ENCODE measurements at places on chromosomes 5 and 9.

DNA sequence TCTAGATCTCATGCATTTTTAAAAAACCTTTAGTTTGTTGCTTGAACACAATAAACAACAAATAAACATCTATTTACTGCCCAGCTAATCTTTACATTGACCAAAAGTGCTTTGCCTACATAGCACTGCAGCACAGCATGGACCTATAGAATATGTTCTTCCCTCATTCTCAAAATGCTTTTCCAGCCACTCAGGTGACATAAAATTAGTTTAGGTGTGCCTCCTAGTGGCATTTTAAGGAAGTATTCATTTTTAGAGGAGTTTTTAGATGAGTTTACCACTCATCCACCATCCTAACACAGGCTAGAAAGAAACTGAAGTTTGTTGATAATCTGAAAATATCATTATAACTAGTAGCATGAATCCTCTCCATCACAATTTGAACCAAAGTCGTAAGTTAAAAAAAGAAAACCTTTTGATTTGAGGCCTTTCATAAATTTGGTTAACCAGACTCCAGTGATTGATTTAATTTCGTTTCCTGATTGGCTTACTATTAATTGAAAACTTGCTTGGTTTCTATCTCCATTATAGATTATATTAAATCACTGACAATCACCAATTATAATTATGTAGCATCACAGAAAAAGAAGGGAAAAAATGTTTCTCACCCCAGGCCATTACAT is 12.6 kb downstream of the PLGRKT start:
- peak; percentile 35 for DNase-seq

GRCh38 chr5:31116466-31117031 is 76.9 kb upstream of the CDH6 start:
- no peak for DNase-seq

GRCh38 chr9:7516376-7516775 is 283.2 kb downstream of the DMAC1 start:
- DNase-seq = no peak

GRCh38 chr9:88322906-88323566 is 65.2 kb upstream of the SPIN1 start:
- peak; percentile 80 for DNase-seq

DNA sequence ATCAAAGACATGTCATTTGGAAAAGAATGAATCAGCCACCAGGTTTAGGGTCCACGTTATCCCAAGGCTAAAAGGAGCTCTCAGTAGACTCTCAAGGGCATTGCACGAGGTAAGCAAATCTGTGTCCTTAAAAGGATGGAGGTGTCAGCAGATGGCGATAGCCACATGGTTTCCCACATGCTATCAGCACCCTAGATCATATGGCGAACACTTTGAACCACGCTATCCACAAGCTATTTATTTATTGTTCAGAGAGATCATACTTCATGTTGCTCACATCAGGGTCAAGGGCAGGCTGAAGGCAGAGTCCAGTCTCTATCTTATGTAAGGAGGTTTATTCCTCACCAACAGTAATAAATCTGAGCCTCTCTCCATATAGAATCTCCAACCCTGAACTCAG is 43.7 kb downstream of the CDH6 start:
- peak; percentile 11 for DNase-seq

GRCh38 chr9:108973895-108974294 is 39.4 kb downstream of the CTNNAL1 start:
- DNase-seq = no peak

GRCh38 chr9:34158362-34158869 is 20.4 kb upstream of the UBAP1 start:
- DNase-seq = peak; percentile 79

DNA sequence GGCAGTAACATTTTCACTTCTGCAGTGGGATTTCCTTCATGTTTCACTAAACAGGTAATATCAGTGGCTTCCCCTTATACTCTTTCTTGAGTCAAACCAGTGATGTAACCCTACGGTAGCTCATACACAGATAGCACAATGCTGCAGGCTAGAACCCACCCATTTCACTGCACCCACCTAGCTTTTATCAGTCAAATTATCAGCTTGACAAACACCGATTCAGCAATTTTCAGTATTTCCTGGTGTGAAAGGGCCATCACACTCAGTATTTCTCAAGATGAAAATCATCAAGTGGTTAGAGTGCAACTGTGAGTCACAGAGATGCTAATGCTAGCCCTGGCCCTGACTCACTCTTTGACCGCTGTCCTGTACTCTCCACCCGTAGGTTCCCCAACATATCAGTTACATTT is 242.3 kb upstream of the PTGER4 start:
- DNase-seq = peak; percentile 86

DNA sequence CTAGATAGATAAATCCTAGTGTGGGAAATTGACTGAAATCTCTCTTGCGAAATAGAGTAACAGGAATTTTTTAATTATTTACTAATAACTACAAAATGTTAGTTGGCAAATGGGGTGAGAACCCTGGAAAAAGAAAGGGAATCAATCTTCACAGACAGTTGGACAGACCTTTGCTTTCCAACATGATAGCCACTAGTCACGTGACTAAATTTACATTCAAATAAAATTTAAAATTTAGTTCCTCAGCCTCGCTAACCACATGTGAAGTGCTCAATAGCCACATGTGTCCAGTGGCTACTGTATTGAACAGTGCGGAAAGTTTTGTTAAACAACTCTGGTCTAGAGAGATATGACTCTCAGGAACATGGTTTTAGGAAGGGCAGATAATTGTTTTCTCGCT is 289.9 kb upstream of the RASA1 start:
- DNase-seq = no peak

DNA sequence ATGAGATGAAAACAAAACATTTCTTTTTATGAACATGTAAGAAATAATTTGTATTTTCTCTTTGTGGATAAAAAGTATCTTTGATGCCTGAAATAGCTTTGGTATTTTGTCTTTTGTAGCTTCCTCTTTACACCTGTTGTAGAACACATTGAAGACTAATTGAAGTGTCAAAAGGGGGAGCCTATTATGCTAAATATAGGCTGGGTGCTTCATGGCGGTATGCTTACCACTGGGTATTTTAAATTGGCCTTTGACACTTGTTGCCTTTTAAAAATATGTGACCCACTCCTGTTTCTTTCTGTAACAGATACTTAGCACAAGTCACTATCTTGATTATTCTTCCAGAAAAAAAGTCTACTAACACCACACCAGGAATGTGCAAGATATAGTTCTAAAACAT is 226.4 kb downstream of the KIAA0825 start:
- no peak for DNase-seq

DNA sequence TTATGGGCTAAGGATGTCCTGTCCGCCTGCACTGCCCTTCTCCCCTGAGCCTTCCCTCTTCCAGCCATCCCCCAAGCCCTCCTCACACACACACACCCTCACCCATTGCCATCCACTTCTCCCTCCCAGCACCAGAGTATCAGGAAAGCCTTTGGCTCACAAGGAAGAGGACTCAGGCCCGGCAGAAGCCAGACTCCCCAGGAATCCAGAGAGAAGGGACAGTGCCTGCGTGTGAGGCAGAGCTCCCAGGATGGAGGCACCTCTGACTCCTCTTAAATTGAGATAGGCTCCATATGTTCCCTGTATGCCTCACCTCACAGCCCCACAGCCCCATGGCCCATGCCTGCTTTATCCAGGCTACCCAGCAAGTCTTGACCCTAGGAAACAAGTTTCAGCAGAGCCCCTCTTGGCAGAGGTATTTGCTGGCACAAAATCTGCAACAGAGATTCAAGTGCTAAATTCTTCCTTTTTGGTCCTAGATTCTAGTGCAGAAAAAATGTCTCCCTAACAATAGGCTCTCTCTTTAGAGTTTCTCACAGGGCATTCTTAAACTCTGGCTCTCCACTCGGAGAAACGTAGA is 761 bp downstream of the IL17B start:
- DNase-seq = no peak

GRCh38 chr5:137090721-137091120 is 408.4 kb downstream of the SPOCK1 start:
- no peak for DNase-seq

- DNase-seq = peak; percentile 54
These were observed 48.4 kb upstream of the GNE start for GRCh38 chr9:36306471-36307306.

- DNase-seq = no peak
These were observed 49.0 kb downstream of the ZNF462 start for GRCh38 chr9:106911951-106912350.

DNA sequence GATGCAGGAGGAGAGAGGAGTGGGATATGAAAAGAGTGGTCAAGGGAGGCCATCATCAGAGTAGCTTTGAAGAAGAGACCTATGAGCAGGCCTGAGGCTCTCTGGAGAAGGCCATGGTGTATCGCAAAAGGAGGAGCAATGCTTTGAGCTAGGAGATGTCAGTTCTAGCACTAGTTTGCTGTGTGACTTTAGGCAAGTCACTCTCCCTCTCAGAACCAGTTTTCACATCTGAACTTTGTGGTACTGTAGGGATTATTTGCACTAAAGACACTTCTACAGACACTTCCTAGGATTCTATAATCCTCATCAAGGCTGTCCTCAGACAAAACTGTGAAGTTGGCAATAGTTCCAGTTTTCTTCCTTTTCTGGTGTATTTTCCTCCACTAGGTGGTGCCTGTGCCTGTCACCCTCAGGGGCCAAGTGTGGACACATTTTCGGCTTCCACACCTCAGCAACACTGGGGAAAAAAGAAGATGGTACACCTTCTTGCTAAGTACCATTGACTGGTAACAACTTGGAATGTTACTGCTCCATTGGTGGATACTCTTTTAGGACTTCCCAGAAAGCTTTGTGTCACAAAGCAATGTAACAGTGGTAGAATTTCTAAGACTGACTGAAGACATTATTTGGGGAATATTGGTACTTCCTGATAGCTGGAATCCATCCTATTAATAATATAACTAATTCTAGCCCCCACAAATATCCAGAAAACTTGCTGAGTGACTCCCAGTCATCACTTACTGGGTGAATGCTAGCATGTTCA is 9.9 kb downstream of the PAPPA start:
- DNase-seq = no peak

DNA sequence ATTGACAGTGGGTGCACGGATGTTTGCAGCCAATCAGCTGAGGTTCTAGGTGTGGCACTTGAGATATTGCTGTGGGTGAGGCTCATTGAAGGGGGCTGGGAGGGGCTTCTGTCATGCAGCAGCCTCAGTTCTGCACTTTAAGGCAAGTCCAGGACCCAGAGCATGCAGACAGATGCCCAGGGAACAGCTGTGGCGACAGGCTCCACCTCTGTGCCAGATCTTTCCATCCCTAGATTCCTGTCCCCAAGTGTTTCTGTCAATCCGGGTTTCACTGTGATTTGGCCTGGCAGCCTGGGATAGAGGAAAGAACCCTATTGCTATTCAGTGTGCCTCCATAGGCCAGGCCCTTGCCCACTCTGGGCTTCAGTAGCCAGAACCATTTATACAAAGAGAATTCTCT is 20.8 kb upstream of the CERCAM start:
- DNase-seq = no peak

DNA sequence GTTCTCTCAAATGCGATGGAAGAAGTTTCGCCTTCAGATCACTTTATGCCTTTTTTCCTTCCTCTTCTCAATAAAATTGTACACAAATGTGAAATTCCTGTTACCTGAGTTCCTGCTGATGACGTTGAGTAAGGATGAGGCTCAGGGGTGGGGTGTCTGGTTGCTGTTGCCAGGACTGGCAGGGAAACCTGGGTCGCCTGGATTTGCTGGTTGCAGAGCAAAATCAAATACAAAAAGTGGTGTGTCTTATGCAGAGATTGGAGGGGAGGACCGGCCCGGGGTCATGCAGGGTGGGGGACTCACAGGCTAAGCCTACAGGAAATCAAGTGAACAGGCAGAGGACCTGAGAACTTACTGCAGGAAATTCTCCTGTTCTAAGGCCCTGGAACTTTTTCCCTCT is 39.2 kb downstream of the ANXA2R start:
- no peak for DNase-seq

DNA sequence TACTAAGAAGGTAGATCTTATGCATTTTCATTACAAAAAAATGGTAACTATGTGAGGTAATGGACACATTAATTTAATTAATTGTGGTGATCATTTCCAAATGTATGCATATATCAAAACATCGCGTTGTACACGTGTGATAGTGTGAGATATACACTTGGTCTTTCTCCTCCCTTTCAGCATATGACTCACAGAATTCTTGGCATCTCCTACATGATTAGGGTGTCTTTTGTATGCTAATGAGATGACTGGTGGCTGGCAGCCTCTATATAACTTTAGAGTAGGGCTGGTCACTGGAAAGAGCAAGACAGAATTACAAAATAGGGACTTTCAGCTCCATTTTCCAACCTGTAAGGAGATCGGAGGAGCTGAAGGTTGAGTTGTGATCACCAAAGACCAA is 1167.6 kb downstream of the CDH12 start:
- peak; percentile 86 for DNase-seq

DNA sequence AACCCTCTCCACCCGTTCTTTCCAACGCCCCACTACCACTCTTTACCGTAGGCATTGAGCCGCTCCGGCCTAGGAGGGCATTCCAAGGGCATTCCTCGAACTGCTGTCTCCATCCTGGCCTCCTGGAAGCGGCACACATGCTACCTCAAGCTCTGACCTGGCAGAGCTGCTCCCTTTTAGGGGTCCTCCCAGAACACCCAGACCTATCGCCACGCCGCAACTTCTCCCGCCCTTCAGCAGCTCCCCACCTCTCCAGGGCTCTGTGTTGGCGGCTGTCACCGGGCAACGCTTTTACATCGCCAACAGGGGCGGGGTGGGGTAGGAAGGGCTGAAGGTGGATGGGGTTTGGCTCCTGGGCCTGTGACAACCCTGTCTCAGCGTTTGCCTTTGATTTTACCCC is 4.6 kb upstream of the MYORG start:
- DNase-seq = no peak

DNA sequence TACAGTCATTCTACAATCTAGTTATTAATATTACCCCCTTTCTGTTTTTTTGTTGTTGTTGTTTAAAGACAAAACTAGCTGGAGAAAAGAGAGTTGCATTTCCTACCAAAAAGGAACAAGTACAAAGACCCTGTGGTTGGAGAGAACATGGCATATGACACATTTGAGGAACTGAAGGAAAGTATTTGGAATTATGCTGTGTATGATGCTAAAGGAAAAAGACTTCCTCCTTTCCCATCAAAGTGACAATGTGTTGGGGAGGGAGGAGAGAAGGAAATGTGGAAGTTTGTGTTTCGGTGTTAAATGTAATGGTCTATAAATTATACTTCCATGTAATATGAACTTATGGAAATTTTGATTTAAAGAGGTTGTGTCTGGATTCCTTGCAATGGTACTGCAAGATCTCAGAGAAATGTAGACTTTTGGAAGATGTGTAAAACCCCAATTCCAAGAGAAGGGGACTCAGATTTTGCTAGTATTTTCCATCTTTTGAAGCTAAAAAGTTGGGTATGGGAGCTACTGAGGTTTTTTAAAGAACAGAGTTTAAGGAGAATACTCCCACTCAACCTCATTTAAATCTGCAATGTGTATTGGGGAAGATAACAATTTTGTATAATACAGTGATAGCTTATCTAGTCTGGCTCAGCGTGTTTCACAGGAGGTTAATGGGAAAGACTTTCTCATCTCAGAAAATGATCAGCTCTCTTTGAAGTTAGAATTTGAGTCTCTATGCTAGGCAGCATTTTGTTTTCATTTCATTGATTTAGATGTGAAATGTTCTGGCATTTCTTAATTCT is 15.4 kb upstream of the TNFSF8 start:
- DNase-seq = no peak

GRCh38 chr5:2751592-2752021 is at the start of gene IRX2:
IRX2 (minus strand) TSS chr5:2751677; CDS start chr5:2751413, 264 bp downstream.
- no peak for DNase-seq

Measured in A172 (cell line).